ENCODE measurements at places on chromosomes 7 and 10.
A peak's percentile ranks its signal among the peaks of the same experiment; 100 is the strongest.

GRCh38 chr7:41661596-41661995 is 41.3 kb downstream of the INHBA start:
- no peak for DNase-seq
- no peaks in the 10 kb centered on the region for H3K36me3 ChIP-seq
- no peak overlapping the region for H3K27ac ChIP-seq
- no peak overlapping the region for H3K4me3 ChIP-seq
- H3K4me1 ChIP-seq, result peaks cover 3% of the 10 kb centered on the region
- no peaks in the 10 kb centered on the region for H3K27me3 ChIP-seq

DNA sequence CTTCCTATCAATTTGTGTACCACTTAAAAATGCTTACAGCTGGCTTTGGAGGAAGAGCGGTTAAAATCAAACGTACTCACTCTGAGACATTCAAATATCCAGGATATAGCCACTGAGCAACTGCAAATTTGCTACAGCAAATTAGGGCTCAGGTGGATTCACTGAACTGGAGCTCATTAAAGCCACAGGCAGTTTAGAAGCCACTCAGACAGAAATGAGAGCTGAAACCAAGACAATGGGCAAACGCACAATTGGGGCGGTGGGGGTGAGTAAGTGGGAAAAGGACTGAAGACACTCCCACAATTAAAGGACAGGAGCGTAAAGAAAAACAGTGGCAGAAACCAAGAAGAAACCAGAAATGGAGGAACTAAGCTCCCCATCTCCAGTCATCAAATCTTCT is 20.5 kb downstream of the MPP7 start:
- H3K36me3 ChIP-seq, result no peaks in the 10 kb centered on the region
- peaks cover 90% of the 10 kb centered on the region for H3K4me1 ChIP-seq
- DNase-seq, result no peak
- peak overlapping the region; percentile 87 for H3K27ac ChIP-seq

DNA sequence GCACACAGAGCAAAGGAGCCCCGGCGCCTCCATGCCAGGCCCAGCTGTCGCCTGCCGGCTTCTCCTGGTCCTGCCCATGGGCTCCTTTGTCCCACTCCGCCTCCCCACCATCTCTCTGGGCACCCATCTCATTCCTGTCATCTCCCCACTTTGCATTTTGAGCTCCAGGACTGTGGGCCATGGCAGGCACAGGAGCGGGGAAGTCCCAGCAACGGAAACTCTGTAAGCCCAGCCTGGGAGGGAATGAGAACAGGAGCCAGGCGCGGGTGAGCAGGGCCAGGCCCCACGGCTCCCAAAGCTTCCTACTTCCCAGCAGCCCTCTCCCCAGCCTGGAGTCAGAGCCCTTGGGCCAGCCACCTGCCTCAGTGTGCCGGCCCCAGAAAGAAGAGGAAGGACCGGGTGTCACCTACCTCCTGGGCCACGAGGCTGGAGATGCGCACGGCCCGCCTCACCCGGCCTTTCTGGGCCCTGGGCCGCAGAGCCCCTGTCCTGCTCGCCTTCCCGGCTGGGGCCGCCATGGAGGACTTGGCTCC is 23.1 kb downstream of the KCNH2 start:
- H3K4me3 ChIP-seq, result peak overlapping the region; percentile 58
- H3K27me3 ChIP-seq, result no peaks in the 10 kb centered on the region
- no peak overlapping the region for H3K27ac ChIP-seq

DNA sequence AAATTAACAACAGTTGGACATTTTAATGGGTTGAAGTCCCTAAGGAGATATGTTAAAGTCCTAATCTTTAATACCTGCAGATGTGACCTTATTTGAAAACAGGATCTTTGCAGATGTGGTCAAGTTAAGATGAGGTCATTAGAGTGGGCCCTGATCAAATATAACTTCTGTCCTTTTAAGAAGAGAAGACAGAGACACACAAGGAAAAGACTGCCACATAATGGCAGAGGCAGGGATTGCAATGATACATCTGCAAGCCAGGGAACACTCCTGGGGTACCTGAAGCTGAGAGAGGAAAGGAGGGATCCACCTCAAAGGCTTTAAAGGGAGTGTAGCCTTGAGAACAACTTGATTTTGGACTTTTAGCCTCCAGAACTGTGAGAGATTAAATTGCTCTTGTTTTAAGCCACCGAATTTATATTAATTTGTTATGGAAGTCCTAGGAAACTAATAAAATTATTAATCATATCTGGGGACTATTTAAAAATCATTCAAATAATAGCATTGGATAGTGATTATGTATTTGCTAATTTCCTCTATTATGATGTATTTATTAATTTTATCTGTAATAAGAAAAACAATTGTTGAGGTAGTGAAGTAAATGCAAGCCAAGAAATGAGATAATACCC is 700.0 kb upstream of the PCDH15 start:
- DNase-seq, result no peak
- no peaks in the 10 kb centered on the region for H3K4me1 ChIP-seq
- H3K27ac ChIP-seq, result no peak overlapping the region
- H3K36me3 ChIP-seq, result no peaks in the 10 kb centered on the region

- H3K27ac ChIP-seq, result no peak overlapping the region
- no peaks in the 10 kb centered on the region for H3K4me1 ChIP-seq
- no peaks in the 10 kb centered on the region for H3K27me3 ChIP-seq
- no peaks in the 10 kb centered on the region for H3K36me3 ChIP-seq
- DNase-seq, result no peak
- no peak overlapping the region for H3K4me3 ChIP-seq
These were observed 217.8 kb downstream of the DNAJB6 start for GRCh38 chr7:157554393-157555238.

DNA sequence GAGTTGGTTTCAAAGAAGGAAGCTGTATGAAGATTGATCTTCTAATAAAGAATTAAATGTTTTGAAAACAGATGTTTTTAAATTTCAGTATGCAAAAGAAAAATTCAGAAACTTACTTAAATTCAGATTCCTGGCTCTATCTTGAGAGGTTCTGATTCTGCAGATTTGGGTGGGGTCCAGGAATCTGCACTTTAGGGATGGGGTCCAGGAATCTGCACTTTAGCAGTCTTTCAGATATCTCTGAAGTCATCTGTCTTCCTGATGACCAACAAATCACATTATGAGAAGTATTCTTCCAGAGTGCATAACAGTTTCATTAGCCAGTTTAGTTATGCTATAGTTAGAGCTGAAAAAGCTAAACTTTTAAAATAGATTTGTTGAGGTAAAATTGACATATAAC is 24.1 kb downstream of the ABRAXAS2 start:
- H3K27me3 ChIP-seq, result no peaks in the 10 kb centered on the region
- DNase-seq, result no peak
- no peak overlapping the region for H3K4me3 ChIP-seq
- H3K4me1 ChIP-seq, result no peaks in the 10 kb centered on the region
- no peak overlapping the region for H3K27ac ChIP-seq
- H3K36me3 ChIP-seq, result peaks cover 8% of the 10 kb centered on the region

DNA sequence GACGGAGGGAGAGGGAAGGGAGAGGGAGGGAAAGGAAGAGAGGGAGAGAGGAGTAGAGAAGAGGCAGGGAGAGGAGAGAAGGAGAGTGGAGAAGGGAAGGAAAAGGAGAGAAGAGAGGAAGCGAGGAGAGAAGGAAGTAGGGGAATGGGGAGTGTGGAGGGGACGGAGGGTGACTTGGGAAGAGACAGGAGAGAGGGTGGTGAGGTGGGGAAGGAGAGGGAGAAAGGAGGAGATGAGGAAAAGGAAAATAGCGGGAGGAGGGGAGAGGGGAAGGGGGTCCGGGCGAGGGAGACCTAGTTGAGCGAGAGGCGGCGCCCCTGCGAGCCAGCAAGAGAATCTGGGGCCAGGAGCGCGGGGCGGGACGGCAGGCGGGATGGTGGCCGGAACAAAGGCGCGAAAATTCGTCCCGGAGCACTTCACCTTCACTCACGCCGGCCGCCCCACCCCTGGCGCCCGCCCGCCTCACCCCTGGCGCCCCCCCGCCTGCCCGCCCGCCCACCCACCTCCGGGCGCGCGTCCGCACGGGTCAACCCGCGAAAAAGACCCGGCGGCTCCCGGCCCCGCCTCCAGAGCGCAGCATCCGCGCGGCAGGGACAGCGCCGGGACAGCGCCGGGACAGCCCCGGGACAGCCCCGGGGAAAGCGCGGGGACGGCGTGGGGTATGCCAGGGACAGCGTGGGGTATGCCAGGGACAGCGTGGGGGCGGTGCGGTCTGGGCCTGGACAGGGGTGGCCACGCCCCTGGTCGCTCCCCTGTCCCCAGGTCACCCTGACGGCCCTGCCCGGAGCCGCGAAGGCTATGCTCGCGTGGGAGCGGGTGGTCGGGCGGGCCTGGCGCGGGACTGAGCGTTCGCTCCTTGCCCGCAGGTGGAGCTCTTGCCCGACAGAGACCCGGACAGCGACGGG is 4.2 kb downstream of the VSTM2A start:
- no peak overlapping the region for H3K27ac ChIP-seq
- no peak for DNase-seq
- no peaks in the 10 kb centered on the region for H3K36me3 ChIP-seq
- H3K27me3 ChIP-seq, result peaks cover 3% of the 10 kb centered on the region
- H3K4me1 ChIP-seq, result no peaks in the 10 kb centered on the region

- no peak overlapping the region for H3K27ac ChIP-seq
- DNase-seq, result no peak
- no peaks in the 10 kb centered on the region for H3K27me3 ChIP-seq
- H3K4me3 ChIP-seq, result no peak overlapping the region
- peaks cover 9% of the 10 kb centered on the region for H3K4me1 ChIP-seq
- H3K36me3 ChIP-seq, result no peaks in the 10 kb centered on the region
These were observed 1.5 kb downstream of the PCLO start for GRCh38 chr7:83161186-83161585.
